ENCODE measurements at places on chromosomes 12 and 14.

GRCh38 chr14:92951261-92951660 is 28.3 kb downstream of the CHGA start:
- DNase-seq: no peak

DNA sequence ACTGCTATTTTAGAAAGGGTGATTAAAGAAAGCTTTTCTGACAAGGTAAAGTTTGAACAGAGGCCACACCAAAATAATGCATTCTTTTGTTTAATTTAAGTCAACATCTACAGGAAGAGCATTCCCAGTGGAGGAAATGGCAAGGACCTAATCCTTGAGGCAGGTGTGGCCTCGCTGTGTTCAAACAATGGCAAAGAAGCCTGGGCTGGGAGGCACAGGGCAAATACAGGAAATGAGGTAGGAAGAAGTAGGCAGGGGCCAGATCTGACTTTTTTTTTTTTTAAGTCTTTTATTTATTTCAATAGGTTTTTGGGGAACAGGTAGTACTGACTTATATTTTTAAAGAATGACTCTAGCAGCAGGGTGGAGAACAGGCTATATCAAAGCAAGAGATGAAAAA is 53.5 kb downstream of the ARMH4 start:
- DNase-seq: peak; percentile 93

GRCh38 chr12:108884116-108885012 is 4.5 kb downstream of the DAO start:
- peak; percentile 77 for DNase-seq

- DNase-seq: peak; percentile 36
Measured at GRCh38 chr12:15472036-15472435, 149.7 kb downstream of the PTPRO start.

DNA sequence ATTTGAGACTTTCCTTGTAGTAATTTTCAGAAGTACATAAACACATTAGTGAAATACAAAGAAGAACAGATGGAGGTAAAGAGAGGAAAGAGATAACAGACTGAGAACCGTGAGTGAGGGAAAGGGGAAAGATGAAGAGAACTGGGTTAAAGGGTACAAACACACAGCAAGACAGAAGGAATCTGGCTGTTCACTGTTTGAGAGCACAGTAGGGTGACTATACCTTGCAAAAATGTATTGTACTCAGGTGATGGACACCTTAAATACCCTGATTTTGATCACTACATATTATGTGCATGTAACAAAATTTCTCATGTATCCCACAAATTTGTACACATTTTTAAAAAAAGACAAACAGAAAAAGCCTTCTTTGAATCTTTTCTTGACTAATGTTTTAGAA is 2.7 kb upstream of the TRHDE start:
- DNase-seq: no peak

DNA sequence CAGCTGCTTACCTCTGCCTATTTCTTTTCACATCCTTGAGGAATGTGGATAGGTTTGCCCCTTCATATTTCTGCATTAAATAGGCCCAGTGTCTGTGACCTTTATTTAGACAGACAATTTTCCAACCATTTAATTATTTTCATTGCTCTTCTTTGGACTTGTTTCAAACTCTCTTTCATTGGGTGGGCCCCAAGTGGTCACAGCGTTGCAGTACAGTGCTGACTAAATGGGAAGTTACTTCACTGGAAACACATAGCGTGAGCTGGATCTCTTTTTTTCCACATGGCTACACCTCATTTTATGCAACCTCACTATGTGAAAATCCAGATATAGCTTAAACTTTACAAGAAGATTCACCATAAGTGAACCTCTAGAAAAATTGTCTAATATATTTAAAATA is 438.9 kb downstream of the ADAMTS20 start:
- DNase-seq: no peak

DNA sequence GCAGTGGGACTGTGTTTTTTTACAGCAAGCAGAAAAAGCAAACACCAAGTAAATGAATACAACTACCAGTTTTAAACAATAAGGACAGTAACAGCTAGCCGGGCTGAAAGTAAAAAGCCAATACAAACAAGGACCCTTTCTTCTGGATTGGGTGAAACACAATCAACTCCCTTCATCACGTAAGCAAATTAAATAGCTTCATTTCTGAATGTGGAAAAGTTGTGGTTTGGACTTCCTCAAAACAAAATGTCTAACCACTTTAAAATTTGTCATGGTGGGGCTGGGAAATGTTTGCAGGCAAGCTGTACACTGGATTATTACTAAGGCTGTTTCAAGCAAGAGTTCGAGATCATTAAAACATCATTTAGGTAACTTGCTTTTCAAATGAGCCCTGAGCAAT is 47.4 kb downstream of the TCHP start:
- no peak for DNase-seq

- no peak for DNase-seq
Measured at GRCh38 chr14:67665868-67666267, 8.6 kb downstream of the VTI1B start.

DNA sequence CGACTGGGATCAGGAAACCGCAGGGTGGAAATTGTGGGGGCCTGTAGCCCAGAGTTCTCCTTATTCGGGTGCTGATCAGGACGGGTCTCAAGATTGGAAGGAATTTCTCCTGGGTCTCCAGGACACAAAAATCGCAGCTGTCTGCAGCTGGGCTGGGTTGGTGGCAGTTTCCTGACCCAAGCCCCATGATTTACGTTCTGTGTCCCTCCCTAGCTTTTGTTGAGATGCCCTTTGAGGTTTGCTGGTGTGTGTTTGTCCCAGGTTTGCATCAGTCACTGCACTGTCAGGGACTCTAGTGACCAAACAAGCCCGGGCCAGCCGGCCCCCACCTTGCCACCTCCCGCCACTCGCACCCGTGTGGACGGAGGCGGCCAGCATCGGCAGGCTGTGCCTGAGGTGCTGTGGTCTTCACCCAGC is 89.5 kb downstream of the FBXL14 start:
- DNase-seq: no peak

DNA sequence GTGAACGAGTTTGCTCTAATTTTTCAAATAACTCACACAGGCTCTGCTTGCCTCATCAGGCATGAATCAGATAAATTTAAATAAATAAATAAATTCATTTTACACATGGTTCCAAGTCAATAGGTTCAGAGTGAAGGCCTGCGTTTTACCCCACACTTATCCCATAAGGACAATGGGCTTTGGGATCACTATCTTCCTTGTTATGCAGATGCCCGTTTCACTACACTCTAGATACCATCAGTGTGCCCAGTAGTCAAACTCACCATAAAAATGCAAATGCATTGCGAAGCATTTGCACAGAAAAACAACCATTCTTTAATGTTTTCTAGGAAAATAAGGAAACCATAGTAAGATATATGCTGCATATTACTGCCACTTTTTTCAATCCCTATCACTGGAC is 155.9 kb upstream of the CCDC196 start:
- no peak for DNase-seq

DNA sequence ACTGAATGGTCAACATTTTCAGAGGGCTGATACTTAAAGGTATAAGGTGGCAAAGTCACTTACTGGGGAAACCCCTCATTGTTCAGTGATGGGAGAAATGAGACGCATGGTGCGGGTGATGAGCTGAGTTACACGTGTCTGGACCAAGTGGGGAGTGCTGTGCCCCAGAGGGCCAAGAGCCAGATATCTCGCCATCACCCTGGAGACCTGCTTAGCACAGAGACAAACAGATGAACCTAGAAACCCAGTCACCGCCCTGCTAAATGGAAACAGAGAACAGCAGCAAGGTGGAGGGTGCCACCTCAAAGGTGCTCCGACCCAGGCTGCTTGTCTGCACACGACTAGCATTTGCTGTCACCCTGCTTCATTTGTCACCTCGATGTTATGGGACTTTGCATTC is 92.4 kb downstream of the RBM19 start:
- no peak for DNase-seq

DNA sequence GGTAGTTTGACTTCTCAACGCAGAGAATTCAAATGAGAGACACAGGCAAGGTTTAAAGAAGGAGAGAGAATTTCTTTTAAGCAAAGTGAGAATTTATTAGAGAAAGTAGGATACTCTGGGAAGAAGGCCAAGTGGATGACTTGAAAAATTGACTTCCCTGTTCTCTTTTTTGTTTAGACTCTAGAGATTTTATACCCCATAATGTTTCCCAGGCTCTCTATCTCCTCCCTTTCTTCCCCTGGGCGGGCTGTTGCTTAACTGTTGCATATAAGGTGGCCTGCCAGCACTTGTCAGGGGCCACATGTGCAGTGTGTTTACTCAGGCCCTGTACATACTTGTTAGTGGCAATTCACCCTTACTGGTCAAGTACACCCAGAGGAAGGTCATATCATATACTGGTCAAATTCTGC is 403.7 kb downstream of the SLC6A15 start:
- peak; percentile 84 for DNase-seq
